Esophagus squamous epithelium (tissue), 5 donors: ENCODE measurements at places on chromosomes 16 and 17. TPM values are rescaled to one million over a fixed set of nuclear protein-coding genes. Genes with fewer than 3 reads are reported as not detected.
A peak's percentile ranks its signal among the peaks of the same experiment; 100 is the strongest.

DNA sequence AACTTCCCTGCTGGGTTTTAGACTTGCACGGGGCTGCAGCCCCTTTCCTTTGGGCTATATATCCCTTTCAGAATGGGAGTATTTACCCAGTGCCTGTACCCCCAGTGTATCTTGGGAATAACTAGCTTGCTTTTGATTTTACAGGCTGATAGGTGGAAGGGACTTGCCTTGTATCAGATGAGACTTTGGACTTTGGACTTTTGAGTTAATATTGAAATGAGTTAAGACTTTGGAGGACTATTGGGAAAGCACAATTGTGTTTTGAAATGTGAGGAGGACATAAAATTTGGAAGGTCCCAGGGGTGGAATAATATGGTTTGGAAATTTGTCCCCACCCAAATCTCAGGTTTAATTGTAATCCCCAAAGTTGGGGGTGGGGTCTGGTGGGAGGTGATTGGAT, 393.8 kb upstream of the KIF2B start:
- no peaks in the 10 kb centered on the region for H3K27me3 ChIP-seq
- H3K36me3 ChIP-seq: no peaks in the 10 kb centered on the region
- H3K27ac ChIP-seq: no peak overlapping the region

Gene STAC2
- 0.19 TPM for total RNA-seq

DNA sequence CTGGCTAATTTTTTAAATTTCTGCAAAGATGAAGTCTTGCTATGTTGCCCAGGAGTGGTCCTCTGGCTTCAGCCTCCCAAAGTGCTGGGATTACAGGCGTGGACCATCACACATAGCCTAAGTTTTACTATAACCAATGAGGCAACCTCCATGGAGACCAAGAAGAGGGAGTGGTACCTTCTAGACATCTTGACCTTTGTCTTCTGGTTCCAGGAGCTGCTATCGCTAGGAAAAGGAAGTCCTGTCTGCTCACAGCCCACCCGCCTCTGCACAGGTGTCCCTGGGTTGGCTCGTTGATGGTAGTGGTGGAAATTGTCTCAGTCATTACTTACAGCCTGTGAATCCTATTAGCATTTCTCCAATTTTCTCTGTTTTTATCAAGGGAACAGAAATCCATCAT, 169.7 kb downstream of the PRKCA start:
- peaks cover 46% of the 10 kb centered on the region for H3K4me1 ChIP-seq
- H3K36me3 ChIP-seq: no peaks in the 10 kb centered on the region
- H3K27me3 ChIP-seq: no peaks in the 10 kb centered on the region

DNA sequence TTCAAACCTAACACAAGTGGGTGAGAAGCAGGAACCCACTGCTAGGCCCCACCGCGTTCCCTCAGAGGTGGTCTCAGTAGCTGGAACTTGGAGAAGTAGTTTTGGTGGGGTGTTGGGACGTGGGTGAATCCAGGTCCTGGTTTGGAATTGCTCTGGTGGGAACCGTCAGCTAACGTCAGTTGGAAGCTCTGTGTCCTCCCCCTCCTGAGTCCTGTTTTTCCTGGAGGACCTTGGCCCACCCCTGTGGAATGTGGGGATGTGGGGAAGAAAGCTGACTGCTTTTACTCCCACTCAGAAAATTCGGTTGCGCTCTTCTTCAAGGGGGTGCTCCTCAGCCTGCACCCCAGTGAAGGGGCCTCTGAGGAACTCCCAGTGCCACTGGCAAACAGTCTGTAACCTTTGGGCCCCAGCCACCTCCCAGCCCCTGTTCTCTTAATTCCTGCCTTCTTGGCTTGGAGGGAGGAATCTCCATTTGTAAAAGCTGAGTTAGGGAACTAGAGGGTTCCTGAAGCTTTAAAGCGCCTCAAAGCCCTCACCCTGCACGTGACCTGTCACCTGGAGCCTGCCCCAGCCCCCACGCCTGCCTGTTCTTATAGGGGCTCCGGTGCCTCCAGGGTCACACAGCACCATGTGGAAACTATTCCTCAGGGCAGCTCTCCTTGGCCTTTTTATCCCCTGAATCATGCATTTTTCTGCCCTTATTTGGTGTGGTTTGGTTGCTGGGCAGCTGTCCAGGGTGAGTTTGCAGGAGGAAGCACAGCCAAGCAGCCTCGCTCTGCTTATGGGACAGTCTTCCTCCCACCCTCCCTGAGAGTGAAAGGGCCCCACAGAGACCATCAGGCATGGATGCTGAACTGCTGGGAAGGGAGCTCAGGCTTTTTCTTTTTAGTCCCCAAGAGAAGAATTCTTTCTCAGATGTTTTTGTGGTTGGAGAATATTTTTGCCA, 16.2 kb upstream of the NAGLU start:
- H3K27ac ChIP-seq: peak overlapping the region; percentile 79
- no peak overlapping the region for H3K4me3 ChIP-seq
- no peak for DNase-seq
- H3K27me3 ChIP-seq: no peaks in the 10 kb centered on the region
- peaks cover 50% of the 10 kb centered on the region for H3K36me3 ChIP-seq

DNA sequence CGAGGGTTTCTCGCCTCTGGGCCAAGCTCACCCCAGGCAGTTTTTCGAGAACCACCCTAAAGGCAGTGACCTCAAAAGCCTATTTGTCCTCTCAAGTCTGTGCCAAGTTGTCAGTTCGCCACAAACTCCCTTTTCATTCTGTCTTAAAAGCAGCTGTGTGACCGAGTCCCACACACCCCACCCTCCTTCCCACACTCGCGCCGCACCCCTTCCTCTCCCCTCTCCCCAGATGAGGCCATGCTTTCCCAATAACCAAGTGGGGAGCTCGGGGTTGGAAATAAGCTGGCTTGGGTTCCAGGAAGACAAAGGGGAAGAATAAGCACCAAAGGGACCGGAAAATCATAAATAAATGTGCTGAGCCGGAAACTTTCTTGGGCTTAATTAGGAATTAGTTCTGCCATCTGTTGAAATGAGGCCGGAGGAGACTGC, 36.7 kb downstream of the GRIN2C start:
- H3K27me3 ChIP-seq: no peaks in the 10 kb centered on the region
- H3K4me3 ChIP-seq: no peak overlapping the region
- no peak for DNase-seq

DNA sequence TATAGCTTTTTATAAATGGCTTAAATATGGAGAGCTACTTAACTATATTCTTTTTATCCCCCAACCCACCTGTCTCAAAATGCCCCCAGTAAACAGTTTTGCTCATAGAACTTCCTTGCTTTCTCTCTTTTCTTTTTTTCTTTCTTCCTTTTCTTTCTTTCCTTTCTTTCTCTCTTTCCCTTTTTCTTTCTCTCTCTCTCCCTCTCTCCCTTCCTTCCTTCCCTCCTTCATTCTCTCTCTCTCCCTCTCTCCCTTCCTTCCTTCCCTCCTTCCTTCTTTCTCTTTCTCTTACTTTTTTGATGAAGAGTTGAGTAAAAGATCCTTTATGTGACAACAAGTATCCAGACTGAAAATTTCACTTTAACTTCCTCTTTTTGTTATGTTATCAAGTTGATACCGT, 48.2 kb downstream of the KCNJ2 start:
- no peaks in the 10 kb centered on the region for H3K27me3 ChIP-seq
- no peaks in the 10 kb centered on the region for H3K36me3 ChIP-seq
- DNase-seq: no peak
- no peak overlapping the region for H3K27ac ChIP-seq
- no peaks in the 10 kb centered on the region for H3K4me1 ChIP-seq
- H3K4me3 ChIP-seq: no peak overlapping the region

DNA sequence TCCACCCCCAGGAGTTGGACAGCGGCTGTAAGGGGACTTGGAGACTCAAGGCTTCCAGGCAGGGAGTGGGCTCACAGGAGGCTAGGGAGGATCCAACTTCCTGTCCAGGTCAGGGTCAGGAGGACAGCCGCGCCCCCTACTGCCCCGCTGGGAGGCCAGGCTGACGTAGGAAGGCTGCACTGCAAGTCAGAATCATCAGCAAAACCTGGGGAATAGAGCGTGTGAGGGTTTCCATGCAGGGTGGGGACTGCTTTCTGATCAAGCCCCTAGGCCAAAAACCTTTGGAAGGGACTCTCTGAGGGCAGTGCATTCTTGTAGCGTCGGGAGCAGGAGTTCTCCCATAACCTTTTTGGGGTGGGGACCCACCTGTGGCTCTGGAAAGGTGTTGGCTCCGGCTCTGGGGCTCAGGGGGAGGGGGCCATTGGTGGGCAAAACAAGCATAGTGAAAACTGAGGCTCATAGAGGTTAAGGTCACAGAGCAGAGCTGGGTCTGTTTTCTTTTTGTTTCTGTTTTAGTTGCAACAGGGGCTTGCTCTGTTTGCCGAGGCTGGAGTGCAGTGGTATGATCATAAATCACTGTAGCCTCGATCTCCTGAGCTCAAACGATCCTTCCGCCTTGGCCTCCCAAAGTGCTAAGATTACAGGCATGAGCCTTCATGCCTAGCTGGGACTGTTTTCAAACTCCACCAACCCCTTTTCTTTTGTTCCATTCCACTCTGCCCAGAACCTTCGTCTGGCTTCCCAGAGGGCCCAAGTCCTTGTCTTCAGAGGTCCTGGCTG, 22.1 kb downstream of the RAI1 start:
- H3K27ac ChIP-seq: no peak overlapping the region
- H3K36me3 ChIP-seq: no peaks in the 10 kb centered on the region
- peaks cover 44% of the 10 kb centered on the region for H3K4me1 ChIP-seq
- no peak overlapping the region for H3K4me3 ChIP-seq
- H3K27me3 ChIP-seq: no peaks in the 10 kb centered on the region

DNA sequence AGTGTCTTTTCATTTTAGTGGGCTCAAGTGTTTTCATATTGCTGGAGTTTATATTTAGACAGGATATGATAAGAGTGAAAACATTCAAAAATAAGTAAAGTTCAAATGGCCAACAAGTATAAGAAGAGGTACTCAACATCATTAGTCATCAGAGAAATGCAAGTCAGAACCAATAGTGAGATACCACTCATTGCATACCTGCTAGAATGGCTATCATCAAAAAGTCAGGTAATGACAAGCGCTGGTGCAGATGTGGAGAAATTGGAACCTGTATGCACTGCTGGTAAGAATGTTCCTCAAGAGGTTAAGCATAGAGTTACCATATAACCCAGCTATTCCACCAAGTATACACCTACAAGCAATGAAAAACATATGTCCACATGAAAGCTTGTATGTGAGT, 87.8 kb downstream of the WNT3 start:
- H3K36me3 ChIP-seq: no peaks in the 10 kb centered on the region
- H3K27me3 ChIP-seq: no peaks in the 10 kb centered on the region
- H3K27ac ChIP-seq: no peak overlapping the region
- no peak for DNase-seq
- H3K4me3 ChIP-seq: no peak overlapping the region

GRCh38 chr17:78377858-78378224, 608 bp upstream of the PGS1 start:
- H3K4me1 ChIP-seq: peaks cover 53% of the 10 kb centered on the region
- H3K4me3 ChIP-seq: peak overlapping the region; percentile 75
- H3K27ac ChIP-seq: peak overlapping the region; percentile 89
- no peak for DNase-seq
- H3K36me3 ChIP-seq: no peaks in the 10 kb centered on the region

DNA sequence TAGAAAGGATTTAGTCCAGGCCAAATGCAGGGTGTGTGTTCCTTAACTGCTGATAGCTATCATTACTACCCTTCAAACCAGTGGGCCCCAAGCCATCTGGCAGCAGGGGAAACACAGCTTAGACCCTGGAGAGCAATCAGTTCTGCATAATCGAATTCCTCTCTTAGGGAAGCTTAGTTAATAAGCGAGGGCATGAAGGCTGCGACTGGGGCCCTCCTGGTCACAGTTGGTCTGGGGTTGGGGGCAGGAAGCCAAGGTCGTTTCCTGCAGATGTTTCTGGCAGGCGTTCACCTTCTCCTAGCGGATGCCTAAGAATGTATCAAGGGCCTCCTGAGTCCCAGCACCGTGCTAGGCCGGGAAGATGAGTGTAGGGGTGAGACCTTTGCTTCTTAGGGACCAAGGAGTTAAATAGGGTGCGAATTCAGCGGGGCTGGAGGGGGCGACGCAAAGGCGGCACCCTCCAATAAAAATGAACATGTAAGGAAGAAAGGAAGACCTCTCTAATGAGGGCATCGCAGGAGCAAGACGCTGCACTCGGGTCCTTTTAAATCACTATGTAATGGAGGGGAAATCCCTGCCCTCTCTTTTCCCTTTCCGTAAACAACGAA, 16.5 kb upstream of the EEF2K start:
- peak overlapping the region; percentile 62 for H3K4me3 ChIP-seq
- peak overlapping the region; percentile 96 for H3K27ac ChIP-seq
- peaks cover 28% of the 10 kb centered on the region for H3K4me1 ChIP-seq
- peak; percentile 51 for DNase-seq
- no peaks in the 10 kb centered on the region for H3K36me3 ChIP-seq

GRCh38 chr16:21647562-21648164, 4.7 kb downstream of the IGSF6 start:
- H3K4me1 ChIP-seq: peaks cover 10% of the 10 kb centered on the region
- H3K27ac ChIP-seq: no peak overlapping the region
- no peaks in the 10 kb centered on the region for H3K36me3 ChIP-seq
- H3K27me3 ChIP-seq: no peaks in the 10 kb centered on the region
- no peak for DNase-seq
- H3K4me3 ChIP-seq: no peak overlapping the region

DNA sequence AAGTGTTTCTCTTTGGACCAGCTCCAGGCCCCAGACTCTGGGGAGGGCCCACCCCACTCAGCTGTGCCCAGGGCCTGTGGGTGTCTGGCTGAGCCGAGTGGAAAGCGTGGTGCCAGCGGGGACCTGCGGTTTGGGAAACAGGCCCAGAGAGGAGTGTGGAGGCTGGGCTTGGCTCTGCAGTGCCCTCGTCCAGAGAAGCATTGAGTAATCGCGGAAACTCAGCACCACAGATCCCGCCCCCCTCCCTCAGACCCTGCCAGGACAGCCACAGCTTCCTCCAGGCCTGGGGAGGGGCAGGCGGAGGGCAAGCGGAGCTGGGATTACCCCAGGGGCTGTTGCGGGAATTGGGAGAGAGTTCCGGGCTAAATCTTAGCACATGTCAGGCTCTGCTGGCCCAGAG, 14.6 kb upstream of the PITPNA start:
- no peak overlapping the region for H3K4me3 ChIP-seq
- no peak for DNase-seq
- no peaks in the 10 kb centered on the region for H3K36me3 ChIP-seq
- H3K4me1 ChIP-seq: peaks cover 44% of the 10 kb centered on the region
- peak overlapping the region; percentile 80 for H3K27ac ChIP-seq

Gene SCIMP
- total RNA-seq: 1.9 TPM

GRCh38 chr16:56658327-56658875, 642 bp downstream of the MT1F start:
- H3K27ac ChIP-seq: peak overlapping the region; percentile 77
- peaks cover 32% of the 10 kb centered on the region for H3K4me1 ChIP-seq
- H3K4me3 ChIP-seq: peak overlapping the region; percentile 55
- H3K27me3 ChIP-seq: peaks cover 68% of the 10 kb centered on the region
- DNase-seq: no peak
